Activated CD4-positive, alpha-beta T cell treated with anti-CD3 and anti-CD28 coated beads, Interleukin-2, amount 50 U/mL, for 4 hours (primary cell): ENCODE measurements at places on chromosomes 3 and 15.

GRCh38 chr3:119774444-119774843 lies 7.5 kb upstream of the NR1I2 start:
- no peak for DNase-seq

DNA sequence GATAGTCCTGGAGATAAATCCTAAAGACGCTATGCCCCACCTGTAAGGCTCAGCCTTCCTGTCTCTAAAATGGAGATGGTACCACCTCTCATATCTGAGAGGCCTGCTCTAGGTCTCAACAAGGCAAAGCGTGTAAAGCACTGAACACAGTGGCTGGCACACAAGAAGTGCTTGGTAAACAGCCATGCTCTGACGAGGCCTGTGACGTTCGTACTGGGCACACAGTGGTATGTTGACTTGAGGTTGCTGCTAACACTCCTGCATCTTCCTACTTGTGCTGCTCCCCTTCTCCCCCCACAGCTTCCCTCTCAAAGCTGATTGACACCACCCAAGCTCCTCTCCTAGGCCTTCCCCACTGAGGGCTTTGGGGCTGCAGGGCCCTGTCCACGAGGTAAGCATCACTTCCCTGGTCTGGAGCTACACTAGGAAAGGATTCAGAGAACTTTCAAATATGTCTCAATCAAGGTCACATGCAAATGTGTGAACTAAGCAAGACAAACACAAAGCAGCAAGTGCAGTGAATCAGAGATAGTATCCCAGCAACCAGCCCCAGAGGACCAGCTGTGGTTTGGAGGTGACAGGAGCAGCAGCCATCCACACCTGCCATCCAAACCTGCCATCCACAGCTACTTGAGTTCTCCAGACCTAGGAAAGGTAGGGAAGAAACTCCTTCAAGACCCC lies 177.5 kb downstream of the STT3B start:
- no peak for DNase-seq

- DNase-seq = no peak
Measured at GRCh38 chr3:110234831-110235230, 836.8 kb upstream of the NECTIN3 start.

GRCh38 chr3:141082064-141082463 lies 30.9 kb downstream of the SPSB4 start:
- no peak for DNase-seq

DNA sequence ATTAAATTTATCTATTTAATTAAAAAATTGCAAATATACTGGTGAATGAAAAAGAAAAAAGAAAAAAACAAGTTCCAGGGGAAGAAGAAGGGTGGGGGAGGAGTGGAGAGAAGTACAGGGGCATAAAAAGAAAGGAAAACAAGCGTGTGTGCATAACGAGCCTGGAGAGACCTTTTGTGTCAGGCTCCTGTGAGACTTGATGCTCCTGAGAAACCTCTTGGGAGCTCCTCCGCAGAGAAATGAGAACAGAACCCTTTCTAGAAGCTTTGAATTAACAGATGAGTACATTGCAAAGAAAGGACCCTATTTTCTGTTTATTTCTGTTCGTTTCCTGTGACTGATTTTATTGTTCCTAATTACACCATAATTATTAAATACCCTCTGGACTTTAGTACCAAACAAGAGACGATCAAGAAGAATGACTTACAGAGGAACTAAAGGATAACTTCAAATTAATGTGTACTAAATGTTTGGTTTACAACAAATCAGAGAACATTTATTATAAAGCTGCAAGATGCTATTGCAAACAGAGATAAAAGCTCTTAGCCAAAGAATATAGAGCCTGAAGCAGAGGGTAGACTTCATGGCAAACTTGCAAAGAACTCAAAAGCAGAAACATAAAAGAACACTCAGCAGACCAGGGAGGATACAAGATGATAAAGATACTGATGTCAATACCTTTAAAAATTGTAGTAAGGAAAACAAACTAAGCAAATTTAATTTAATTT lies 74.7 kb downstream of the DPPA2 start:
- no peak for DNase-seq

- no peak for DNase-seq
Measured at GRCh38 chr3:149843502-149843901, 30.5 kb downstream of the RNF13 start.

GRCh38 chr15:55992769-55993110 lies 672 bp downstream of the NEDD4 start:
- no peak for DNase-seq

DNA sequence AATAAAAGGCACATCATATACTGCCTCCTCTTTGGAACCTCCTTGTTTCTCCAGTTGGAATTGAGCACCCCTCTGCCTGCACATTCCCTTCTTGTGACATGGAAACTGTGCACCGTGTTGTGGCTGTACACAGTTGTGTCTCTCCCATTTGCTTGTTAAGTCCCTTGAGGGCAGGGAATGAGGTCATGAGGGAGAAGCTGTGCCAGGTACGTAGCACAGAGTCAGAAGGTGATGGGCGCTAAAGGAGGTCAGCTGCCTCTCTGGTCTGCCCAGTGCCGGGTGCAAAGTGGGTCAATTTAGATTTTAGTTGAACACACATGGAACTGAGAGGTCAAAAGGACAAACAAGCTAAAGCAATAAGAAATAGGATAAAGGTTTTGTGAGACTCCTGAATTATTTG lies 124.4 kb downstream of the FAM43A start:
- no peak for DNase-seq

DNA sequence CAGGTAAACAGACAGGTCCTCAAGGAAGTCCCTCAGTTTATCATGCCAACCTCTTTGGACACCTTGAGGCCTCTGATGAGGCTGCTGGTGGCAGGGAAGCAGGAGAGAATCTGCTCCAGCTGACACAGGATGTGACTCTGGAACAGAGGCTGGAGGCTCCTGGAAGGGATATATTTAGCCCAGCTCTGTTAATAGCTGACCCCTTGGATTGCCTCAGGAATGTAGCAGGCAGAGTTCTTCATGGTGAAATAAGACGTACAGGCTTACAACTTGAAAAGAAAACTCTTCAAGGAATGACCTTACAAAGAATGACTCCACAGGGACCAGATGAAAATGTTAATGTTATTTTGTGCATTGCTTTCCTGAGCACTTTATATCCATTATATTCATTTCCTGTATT lies 90.5 kb downstream of the AQP9 start:
- no peak for DNase-seq

- no peak for DNase-seq
Measured at GRCh38 chr3:192821161-192821560, 93.8 kb upstream of the FGF12 start.

DNA sequence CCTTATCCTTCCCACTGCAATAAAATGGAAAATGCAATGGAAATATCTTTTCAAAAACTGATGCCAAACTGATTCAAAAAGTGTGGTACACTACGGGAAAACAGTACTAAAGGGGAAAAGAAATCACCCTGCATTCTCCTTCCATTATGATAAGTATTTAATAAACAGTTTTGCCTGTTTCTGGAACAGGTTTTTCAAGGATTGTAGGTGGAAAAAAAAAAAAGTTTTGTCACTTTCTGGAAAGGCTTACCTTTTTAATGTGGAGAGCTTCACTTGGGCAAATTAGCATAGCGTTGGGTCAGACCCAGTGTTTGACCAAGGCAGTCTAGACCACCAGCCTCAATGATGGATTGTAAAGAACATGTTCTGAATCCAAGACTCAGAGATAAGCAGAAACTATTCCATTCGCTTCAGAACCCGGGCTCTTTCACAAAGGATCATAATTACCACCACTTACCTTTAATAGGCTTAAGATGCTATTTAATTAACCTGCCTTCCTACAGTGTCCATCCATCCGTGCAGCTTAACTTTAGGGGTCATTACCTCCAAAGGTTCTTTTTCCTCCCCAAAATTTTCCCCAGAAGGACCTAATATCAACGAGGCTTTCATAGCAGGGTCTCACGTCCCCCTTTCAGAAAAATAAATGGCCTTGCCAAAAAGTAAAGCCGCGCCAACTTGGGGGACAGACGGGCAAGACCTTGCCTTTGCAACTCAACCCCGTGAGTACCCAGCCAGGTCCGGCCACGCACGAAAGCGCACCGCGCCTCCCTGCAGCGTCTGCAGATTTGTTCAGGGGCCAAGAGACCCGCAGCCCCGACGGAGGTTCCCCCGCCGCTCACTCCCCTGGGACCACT lies 1.0 kb downstream of the DCBLD2 start:
- DNase-seq = peak; percentile 0

DNA sequence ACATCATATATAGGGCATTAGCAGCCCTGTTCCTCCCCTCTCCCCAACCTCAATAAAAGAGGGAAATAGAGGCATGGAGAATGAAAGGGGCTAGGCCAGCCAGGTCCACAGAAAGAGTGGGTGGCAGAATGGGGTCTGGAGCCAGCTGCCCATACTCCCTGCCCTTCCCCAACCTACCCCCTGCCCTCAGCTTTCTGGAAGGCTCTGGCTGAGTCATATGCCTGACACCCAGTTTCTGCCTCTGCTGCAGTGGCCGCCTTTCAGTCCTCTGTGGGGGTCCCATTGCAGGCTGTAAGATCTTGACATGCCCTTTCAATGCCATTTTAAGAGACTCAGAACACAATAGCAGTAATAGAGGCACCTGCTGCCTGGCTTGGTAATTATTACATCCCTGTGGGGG lies 95.7 kb downstream of the LINGO1 start:
- DNase-seq = no peak

DNA sequence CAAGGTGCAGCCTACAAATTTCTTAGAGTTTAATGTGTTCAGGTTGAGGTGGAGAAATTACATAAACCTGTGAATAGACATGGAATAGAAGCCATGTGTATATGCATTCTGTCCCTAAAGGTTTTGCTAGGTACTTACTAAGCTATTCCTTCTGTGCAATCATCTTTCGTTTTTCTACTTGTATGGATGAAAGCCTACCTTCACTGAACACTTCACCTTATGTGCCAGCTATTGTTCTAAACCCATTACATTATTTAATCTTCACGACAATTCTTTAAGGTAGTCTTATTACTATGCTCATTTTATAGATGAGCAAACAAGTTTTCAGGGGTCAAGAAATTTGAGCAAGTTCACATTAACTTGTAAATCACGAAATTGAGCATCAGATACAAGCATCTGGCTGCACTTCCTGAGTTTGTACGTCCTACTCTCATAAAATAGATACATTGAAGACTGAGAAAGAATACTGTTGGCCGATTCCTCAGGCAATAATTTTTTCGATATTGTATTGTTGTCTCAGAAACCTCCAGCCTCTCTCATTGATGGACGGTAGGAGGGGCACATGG lies 635 bp upstream of the RCN2 start:
- no peak for DNase-seq

DNA sequence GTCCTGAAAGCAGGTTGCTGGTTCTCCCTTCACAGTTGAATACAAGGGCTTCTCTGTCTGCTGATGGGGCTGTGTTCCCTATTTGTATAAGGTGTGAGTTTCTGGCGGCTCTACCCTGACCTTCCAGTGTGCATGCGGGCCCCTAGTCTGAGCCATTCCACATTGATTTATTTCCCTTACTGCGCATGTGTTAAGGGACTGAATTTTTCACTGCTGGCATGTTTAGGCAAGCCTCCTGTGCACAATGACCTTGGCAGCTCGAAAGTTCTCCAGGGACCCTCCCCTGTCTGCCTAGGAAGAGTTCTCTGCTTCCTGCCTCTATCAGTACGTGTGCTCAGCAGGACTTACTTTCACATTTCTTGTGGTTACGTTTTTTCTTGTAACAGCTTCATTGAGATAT lies 11.4 kb downstream of the TRAK1 start:
- DNase-seq = no peak

DNA sequence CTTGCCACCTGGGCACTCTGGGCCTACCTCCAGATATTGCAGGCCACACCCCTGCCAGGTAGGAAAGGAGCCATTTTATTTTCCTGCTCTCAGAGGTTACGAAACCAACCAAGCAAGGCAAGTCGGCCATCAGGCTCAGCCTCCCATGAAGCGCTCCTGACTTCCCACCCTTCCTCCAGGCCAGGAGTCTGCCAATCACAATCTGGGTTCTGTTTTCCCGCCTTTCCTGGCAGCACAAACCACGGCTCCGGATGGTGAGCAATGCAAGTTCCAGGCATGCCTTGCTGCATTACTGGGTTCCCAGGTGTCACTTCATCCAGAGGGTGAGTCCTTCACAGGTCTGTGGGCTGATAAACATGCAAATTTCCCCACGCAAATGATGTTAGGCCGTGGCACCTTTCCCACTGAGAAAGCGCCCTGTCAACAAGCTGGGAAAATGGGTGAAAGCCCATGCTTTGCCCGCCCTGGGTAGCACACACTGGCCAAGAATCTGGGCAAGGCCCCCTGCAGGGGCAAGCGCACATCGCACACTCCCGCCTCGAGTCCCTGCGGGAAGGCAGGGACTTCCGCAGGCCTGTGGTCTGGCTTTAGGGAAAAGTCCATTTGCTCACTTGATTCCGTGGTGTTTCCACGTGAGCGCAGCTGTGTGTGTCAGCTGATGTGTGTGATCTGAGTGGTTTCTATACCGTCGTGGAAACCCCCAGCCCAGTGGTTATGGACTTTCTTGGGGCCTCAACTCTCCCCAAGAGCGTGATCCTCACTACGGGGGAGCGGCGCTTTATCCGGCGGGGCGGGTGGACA lies 61.6 kb upstream of the RYK start:
- DNase-seq = no peak

GRCh38 chr15:74827614-74828013 lies 1.2 kb downstream of the CPLX3 start:
- no peak for DNase-seq

DNA sequence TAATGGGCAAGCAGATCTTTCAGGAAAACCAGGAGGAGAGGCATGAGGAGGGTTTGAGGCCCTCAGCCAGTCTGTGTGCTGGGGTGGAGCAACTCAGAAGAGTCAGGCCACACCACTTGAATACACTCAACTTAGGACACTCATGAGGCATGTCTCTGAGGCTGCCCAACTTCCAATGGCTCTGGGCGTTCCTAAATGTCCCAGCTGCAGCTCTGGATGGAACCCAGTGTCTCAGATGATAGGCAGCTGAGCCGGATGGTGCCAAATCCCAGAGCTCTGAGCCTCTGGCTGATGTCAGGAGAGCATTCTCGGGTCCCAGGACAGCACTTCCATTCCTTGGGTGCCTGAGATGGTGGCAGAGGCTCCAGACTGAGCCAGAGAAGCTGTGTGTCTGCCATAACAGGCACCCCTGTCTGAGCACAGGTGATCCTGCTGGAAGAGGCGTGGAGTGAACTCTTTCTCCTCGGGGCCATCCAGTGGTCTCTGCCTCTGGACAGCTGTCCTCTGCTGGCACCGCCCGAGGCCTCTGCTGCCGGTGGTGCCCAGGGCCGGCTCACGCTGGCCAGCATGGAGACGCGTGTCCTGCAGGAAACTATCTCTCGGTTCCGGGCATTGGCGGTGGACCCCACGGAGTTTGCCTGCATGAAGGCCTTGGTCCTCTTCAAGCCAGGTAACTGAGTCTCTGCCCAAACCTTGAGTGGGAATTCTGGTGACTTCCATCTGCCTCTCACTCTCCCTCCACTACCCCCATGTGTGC lies 2.8 kb downstream of the NR2E3 start:
- no peak for DNase-seq

- no peak for DNase-seq
Measured at GRCh38 chr3:175980486-175981090, 1121.5 kb downstream of the NAALADL2 start.

DNA sequence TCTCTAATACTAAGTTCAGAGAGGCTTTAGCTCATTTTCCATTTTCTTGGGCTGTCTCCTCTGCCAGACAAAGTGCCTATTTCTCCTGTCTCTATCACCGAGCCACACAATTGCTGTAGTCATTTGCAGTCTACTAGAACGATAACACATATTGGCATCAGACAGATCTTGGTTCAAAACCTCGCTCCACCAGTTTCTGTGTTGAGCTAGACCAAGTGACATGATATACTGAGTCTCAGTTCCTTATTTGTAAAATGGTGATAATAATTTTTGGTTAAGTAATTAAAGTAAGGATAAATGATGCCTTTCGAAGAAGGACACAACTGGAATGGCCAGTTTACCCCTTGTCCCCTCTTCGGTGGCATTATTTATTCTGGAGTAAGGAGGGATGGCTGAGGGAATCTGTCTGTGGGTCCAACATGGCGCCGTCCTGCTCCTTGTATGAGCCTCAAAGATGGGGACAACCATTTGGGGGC lies 398 bp upstream of the RAB7A start:
- no peak for DNase-seq
